ENCODE measurements at places on chromosomes 4 and X.

- no peak for DNase-seq
These were observed 202.1 kb downstream of the PRDM5 start for GRCh38 chr4:120720354-120720934.

- no peak for DNase-seq
These were observed 213.3 kb downstream of the ANKRD50 start for GRCh38 chr4:124499261-124499660.

GRCh38 chr4:20288846-20289512 is 37.3 kb downstream of the SLIT2 start:
- no peak for DNase-seq

GRCh38 chr4:15779809-15780208 is 1.7 kb downstream of the CD38 start:
- no peak for DNase-seq

DNA sequence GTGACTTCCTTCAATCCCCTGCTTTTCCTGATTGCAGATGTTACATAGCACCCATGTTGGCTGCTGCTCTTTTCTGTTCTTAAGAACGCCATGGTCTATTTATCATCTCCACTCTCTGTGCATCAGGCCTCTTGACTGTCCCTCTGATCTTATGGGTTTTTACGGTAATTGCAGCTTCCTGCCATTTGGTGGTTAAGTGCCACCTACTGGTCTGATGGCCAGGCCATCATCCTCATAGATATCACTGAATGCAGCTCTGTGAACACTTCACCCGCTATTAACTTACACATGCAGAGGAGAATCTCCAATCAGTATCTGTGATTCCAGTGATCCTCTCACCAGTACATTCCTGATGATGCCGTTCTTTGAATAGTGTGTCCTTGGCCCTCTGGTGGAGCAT is 382.4 kb downstream of the TRAM1L1 start:
- DNase-seq = no peak

DNA sequence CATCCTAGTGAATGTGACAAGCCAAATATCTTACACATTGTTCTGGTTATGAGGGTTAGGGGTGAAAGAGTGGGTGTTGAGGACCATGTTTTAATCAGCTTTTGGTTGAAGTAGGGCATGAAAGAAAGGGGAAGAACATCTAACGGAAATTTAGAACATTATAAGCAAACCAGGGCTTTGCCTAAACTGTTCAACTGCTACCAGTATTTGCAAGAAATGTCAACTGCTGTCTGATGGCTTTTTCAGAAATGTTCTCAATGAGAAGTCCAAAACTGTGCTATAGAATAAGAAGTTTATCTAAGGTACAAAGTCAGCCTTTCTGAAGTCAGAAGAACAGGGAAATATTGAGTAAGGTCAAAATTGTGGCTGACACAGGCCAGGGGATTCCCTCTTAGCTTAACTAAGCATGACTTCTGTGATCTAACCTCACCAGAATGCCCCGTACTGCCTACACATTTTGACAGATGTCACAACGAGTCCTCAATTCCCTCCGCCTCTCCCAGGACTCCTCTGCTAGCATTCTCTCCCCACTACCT is 67.1 kb downstream of the DTHD1 start:
- no peak for DNase-seq

GRCh38 chr4:19512086-19512485 is 739.6 kb upstream of the SLIT2 start:
- DNase-seq = no peak

DNA sequence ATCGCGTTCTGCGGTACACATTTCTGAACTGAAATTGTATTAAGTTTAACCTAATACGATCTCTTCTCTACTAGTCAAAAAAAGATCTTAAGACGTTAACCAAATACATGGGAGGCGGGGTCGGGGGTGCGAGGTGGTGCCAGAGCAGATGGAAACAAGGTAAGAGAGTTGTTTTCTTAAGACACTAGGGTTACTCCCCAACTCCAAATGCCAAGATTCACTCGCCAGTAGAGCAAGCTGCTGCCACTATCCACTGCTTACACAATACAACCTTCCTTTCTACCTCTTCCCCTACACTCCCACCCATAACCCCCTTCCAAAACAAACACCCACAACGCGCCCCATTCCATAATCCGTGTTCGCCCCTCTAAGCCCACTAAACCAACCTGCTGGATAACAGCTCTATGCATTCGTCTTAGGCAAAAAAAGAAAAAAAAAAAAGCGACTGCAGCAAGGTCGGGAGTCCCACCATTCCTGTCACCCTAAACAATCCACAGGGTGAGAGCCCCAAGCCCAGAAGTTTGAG is 1.3 kb downstream of the LCORL start:
- DNase-seq = no peak

DNA sequence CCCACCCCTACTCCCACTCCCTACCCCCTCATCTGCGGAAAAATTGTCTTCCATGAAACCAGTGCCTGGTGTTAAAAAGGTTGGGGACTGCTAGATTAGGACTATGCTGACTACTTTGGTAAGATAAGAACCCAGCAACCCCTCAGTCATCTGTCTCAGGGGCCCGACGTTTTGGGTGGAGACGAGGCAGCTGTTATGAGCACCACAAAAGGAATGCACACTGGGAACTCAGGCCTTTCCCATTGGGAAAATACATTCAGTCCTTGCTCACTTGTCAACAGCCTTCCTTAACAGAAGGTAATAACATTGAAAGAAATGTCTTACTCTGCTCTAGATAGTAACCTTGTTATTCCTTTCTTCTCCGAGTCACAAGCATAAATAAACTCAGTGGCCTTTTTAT is 310.8 kb downstream of the AFF2 start:
- no peak for DNase-seq

GRCh38 chr4:181509073-181509472 is 734.1 kb upstream of the TENM3 start:
- DNase-seq = no peak
